Stimulated activated CD4-positive, alpha-beta T cell treated with anti-CD3 and anti-CD28 coated beads, Interleukin-4, amount 100 ng/mL, for 4 hours (primary cell): ENCODE measurements at places on chromosomes 6 and 20.

- DNase-seq = no peak
Observed at GRCh38 chr20:15071085-15071808, 733.8 kb upstream of the FLRT3 start.

- no peak for DNase-seq
Observed at GRCh38 chr6:105178110-105178509, 1.7 kb downstream of the POPDC3 start.

GRCh38 chr6:7041511-7042026, 66.2 kb upstream of the RREB1 start:
- no peak for DNase-seq

GRCh38 chr6:89834884-89835792, 5.5 kb downstream of the CASP8AP2 start:
- no peak for DNase-seq

DNA sequence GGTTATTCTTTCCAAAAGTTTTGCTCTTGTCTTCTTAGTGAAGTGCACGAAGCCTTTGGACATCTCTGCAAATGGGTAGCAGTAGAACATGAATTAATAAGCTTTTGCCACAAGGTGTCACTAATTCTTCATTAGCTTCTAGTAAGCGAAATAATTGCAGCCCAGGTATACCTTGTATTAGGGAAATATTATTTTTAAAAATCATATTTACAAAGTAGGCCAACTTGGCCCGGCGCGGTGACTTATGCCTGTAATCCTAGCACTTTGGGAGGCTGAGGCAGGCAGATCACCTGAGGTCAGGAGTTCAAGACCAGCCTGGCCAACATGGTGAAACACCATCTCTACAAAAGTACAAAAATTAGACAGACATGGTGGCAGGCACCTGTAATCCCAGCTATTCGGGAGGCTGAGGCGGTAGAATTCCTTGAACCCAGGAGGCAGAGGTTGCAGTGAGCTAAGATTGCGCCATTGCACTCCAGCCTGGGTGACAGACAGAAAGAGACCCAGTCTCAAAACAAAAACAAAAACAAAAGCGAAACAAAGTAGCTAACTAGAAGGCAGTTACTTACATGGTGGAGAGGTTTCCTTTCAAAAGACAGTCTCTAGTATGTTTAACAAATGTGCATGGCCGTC, 8.8 kb upstream of the RSPH3 start:
- no peak for DNase-seq

GRCh38 chr6:25476126-25476525, 175.9 kb upstream of the SCGN start:
- DNase-seq = no peak

DNA sequence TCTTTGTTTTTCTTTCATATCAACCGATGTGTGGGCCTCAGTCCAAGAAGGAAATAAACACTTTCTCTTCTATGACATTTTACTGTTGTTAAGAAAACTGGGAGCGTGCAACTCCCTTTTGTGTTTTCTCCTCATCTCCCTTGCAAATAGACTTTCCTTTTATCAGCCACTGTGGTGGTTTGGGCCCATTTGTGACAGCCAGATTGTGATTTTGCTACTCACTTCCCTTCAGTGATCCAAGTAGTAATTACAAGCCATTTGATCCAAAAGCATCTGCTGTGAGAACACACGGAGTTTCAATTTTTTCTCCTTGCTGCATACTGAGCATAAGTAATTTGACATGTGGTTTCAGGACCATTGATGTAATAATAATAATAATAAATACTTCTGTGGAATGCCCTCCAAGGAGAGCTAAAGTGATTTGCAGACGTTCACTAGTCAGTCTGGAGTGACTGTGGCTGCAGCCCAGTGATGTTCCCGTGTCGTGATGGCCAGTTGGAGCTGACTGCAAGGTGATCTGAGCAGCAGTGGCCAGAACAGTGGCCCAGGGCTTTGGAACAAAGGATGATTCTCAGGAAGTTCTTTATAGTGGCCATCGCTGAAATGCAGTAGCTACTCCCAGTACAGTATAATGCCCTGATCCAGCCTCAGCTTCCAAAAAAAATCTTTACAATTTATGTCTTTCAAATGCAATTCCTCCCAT, 91.9 kb upstream of the CLDN20 start:
- DNase-seq = no peak

- DNase-seq = no peak
Observed at GRCh38 chr6:22010102-22010501, 286.7 kb downstream of the PRL start.

DNA sequence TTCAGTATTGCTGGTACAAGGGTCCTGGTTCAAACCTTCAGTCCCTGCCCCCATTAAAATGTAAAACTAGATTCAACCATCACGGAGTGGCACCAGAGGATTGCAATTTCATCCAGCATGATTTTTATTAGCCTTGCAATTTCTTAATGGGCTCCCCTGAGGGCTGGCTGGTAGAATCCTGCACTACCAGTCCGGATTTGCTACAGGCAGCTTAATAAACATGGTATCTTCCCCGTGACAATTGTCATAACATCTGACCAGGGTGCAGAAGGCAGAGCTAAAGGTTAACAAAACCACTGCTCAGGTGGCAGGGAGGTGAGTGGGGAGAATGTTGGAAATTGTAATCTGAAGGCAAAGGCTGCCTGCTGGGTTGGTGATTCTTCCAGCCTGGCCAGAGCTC, 94.5 kb downstream of the PKHD1 start:
- DNase-seq = no peak

DNA sequence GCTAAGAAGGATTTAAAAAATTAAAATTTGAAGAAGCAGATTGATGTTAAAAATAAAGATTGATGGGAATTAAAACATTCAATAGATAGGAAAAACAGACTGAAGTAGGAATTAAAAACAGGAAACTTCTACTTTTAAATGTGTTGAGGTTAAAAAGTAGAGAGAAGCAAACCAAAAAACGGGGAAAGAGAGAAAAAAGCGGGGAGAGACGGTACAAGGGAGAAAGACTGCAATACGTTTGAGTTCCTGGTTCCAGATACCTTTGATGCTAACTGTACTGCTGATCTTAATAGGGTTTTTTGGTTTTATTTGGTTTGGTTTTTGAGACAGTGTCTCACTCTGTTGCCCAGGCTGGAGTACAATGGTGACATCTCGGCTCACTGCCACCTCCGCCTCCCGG, 27.0 kb downstream of the LOC128125822 start:
- DNase-seq = no peak

DNA sequence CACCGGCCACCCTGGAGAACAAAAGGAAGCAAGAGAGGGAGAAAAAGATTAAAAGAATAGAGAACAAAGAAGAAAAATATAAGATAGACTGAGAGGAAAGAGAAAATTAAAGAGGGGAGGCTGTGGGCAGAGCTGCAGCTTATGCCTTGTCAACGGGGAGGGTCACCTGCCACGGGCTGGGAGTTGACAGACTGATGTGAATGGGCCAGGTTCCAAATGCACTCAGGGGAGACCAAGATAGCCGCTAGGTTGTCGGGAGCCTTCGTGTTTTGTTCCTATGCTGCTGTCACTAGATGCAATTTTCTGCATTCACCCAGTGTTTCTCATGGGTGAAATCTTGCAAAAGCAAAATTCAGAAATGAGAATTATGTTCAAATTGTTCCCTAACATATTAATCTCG, 119.6 kb upstream of the MTHFD1L start:
- no peak for DNase-seq

GRCh38 chr6:80689716-80690395, 583.4 kb downstream of the BCKDHB start:
- DNase-seq = no peak

GRCh38 chr6:42629845-42630244, 66.0 kb downstream of the UBR2 start:
- DNase-seq = no peak

DNA sequence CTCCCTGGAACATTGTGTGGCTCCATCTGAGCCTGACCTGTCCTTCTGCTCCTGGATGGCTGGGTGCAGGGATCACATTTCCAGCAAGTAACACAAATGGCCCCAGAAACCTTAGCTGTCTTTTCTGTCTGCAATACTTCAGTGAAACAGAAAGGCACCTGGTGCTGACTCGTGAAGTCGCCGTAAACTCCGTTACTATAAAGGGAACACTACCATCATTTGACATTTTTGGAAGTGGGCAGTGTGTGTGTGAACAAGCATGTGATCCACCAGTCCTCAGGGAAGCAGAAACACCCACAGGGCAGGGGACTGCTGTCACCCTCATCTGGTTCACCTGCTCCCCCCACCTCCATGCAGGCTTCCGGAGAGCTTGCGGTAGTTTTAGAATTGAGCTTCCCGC, 23.9 kb downstream of the SERPINB6 start:
- DNase-seq = no peak
